Effector memory CD4-positive, alpha-beta T cell (primary cell): ENCODE measurements at places on chromosomes 4 and X.

DNA sequence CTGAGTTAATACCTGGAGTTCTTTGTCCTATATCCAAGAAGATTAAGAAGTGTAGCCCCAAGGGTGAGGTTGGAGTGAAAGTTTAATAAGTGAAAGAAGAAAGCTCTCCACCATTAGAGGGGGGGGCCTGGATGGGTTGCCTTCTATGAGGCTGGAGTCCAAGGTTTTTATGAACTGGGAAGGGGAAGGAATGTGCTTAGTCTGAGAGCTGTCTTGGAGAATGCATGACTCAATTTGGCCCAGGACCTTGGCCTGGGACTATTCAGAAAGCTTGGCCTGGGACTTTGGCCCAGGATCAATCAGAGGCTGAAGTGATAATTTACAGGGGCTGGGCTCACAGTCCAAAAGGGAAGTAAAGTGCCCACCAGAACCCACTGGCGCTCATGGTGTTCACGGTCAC, 1049.0 kb upstream of the GRIA3 start:
- H3K4me3 ChIP-seq = no peak overlapping the region
- no peaks in the 10 kb centered on the region for H3K4me1 ChIP-seq
- no peaks in the 10 kb centered on the region for H3K36me3 ChIP-seq
- DNase-seq = no peak

GRCh38 chr4:145824463-145824862, 114.2 kb downstream of the ZNF827 start:
- H3K4me3 ChIP-seq = no peak overlapping the region
- no peaks in the 10 kb centered on the region for H3K36me3 ChIP-seq
- no peaks in the 10 kb centered on the region for H3K27me3 ChIP-seq
- DNase-seq = no peak
- peaks cover 1% of the 10 kb centered on the region for H3K4me1 ChIP-seq

DNA sequence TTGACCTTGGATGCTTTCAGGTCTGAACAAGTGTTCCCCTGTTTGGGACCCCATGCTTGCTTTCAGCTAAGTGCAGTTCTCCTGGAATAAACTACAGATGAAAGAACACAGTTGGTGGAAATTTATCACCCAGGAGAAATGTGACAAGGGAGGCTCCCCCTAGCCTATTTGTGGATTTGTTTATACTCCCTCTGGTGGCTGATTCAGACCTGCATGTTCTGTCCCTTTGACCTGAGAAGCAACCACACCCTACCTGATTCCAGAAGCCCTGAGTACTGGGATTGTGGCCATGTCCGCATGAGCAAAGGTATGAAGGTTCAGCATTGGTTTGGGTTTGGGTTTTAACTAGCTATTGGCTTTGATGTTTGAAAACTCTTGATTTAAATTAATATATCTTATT, 440.9 kb downstream of the MID1IP1 start:
- no peak overlapping the region for H3K27ac ChIP-seq
- H3K4me3 ChIP-seq = no peak overlapping the region
- DNase-seq = no peak
- H3K36me3 ChIP-seq = no peaks in the 10 kb centered on the region

GRCh38 chr4:139537292-139537691, 18.7 kb downstream of the SETD7 start:
- no peak overlapping the region for H3K4me3 ChIP-seq
- no peaks in the 10 kb centered on the region for H3K27me3 ChIP-seq
- no peak overlapping the region for H3K27ac ChIP-seq
- H3K4me1 ChIP-seq = no peaks in the 10 kb centered on the region
- no peak for DNase-seq

- H3K27me3 ChIP-seq = no peaks in the 10 kb centered on the region
These were observed 285.5 kb downstream of the USP46 start for GRCh38 chr4:52373650-52374049.

GRCh38 chr4:140793291-140793690, 37.1 kb upstream of the TBC1D9 start:
- DNase-seq = no peak
- no peaks in the 10 kb centered on the region for H3K36me3 ChIP-seq
- no peaks in the 10 kb centered on the region for H3K27me3 ChIP-seq
- no peaks in the 10 kb centered on the region for H3K4me1 ChIP-seq
- H3K27ac ChIP-seq = no peak overlapping the region

DNA sequence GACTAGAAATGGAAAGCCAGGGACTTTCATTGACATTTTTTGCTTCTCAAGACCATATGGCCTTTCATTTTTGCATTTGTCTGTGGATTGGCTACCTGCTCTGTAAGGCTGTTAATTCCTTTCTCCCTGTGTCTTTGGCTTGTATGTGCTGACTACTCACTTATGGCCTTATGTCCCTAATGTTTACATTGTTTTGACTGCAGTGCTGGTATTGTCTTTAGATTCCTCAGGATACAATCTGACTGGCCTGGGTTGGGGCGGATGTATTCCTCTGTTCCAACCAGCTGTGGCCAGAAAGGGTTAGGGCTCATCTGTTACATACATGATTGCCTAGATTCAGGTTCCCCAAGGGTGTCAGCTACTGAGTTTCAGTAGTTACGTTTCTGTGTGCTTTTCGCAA, 108.1 kb downstream of the RAPGEF2 start:
- no peaks in the 10 kb centered on the region for H3K27me3 ChIP-seq
- H3K4me1 ChIP-seq = no peaks in the 10 kb centered on the region
- DNase-seq = no peak
- no peak overlapping the region for H3K27ac ChIP-seq

- no peak for DNase-seq
- H3K4me3 ChIP-seq = no peak overlapping the region
- H3K4me1 ChIP-seq = no peaks in the 10 kb centered on the region
- H3K36me3 ChIP-seq = no peaks in the 10 kb centered on the region
These were observed 272.5 kb downstream of the ARHGAP10 start for GRCh38 chr4:148004228-148004857.

- no peak overlapping the region for H3K27ac ChIP-seq
- no peaks in the 10 kb centered on the region for H3K4me1 ChIP-seq
- no peak for DNase-seq
- H3K4me3 ChIP-seq = no peak overlapping the region
- no peaks in the 10 kb centered on the region for H3K36me3 ChIP-seq
These were observed 102.9 kb downstream of the CLCN4 start for GRCh38 chrX:10259716-10260115.

DNA sequence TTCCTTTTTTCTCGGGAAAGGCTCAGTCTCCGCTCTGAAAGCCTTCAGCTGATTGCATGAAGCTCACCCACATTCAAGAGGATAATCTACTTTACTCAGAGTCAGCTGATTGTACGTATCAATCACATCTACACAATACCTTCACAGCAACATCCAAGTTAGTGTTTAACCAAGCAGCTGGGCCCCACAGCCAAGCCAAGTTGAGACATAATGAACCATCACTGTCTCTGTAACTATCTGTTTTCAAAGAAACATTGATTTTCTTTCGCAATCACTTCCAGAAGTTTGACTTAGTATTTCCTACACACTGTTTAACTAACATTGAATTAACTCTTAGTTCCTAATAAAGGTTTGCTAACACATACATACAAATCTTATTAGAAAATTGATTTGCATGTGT, 40.3 kb downstream of the RWDD4 start:
- H3K4me1 ChIP-seq = no peaks in the 10 kb centered on the region
- no peaks in the 10 kb centered on the region for H3K27me3 ChIP-seq
- DNase-seq = no peak
- H3K27ac ChIP-seq = no peak overlapping the region
- no peak overlapping the region for H3K4me3 ChIP-seq
- H3K36me3 ChIP-seq = no peaks in the 10 kb centered on the region

DNA sequence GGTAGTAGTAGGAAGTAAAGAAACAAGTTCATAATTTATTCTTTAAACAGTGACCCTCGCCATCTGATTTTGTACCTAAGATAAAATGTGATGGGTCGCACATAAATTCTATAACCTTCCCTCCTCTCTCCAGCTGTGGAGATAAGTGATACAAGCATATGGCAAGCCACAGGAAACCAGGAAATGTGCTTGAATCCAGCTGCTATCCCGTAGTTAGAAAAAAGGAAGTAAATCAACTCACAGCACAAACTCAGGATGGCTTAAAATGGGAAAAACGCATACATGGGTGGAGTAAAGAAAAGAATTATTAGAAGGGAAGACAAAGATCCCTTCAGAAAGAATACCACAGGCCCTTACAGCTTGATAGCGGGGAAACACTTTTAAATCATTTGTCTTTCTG, 78.2 kb downstream of the ZNF827 start:
- H3K4me1 ChIP-seq = no peaks in the 10 kb centered on the region
- H3K27me3 ChIP-seq = no peaks in the 10 kb centered on the region
- H3K4me3 ChIP-seq = no peak overlapping the region
- DNase-seq = no peak
